ENCODE measurements at places on chromosomes 12 and 14.

DNA sequence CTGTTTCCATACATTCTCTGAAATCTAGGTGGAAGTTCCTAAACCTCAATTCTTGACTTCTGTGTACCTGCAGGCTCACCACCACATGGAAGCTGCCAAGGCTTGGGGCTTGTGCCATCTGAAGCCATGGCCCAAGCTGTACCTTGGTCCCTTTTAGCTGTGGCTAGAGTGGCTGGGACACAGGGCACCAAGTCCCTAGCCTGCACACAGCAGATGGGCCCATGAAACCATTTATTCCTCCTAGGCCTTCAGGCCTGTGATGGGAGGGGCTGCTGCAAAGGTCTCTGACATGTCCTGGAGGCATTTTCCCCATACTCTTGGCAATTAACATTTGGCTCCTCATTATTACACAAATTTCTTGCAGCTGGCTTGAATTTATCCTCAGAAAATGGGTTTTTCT is 40.0 kb upstream of the COCH start:
- DNase-seq = no peak

GRCh38 chr14:94354638-94355185 is 31.6 kb upstream of the SERPINA6 start:
- DNase-seq = no peak

DNA sequence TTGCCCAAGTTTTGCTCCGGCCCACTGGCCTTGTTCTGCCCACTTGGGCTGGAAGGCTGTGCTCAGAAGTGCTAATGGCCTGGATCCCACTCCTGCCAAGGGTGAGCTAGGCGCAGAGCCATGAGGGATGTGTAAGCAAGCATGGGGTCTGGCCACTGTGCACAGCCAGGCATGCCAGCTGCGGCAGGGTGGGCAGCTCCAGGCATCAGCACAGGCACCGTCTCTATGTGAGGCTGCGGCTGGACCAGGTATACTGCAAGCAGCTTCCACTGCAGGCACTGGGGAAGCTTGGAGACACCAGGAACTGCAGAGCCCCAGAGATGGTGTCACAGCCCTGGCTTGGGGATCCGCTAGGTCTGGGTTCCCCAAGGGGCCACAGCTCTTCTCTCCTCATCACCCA is 264.9 kb downstream of the LRIG3 start:
- no peak for DNase-seq

GRCh38 chr14:83707056-83707455 is 1822.9 kb upstream of the FLRT2 start:
- DNase-seq = peak; percentile 5

DNA sequence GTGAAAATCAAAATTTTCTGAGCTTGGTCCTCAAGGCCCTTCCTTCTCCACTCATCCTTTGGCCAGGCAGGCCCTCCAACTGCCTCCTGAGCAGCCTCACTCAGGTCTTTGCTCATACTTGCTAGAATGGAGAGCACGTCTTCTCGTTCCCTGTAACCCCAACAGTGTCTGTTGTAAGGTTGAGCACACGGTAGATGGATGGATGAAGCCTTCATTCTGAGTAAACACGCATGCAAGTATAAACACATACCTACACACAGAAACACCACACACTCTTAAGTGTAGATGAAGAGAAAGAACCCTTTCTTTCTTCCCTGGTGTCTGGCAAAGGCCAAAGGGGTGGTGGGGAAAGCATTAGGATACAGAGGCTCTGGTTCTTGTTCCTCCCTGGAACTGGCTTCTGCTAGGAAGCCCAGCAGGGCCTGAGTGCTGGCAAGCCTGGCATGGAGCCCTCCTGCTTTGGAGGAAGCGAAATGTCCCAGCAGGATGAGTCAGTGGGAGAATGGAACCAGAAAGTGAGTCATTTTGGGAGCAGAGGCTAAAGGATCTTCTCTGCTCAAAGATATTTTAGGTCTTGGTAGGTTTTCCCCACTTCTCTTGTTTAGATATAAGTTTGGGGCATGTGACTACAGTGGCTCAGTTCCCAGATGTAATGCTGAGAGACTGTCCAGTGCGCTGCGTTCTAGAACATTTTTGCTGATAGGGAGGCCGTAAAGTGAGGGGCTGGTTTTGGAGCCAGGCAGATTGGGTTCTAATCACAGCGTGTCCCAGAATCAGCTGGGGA is 127.4 kb downstream of the CACNA1C start:
- peak; percentile 83 for DNase-seq

DNA sequence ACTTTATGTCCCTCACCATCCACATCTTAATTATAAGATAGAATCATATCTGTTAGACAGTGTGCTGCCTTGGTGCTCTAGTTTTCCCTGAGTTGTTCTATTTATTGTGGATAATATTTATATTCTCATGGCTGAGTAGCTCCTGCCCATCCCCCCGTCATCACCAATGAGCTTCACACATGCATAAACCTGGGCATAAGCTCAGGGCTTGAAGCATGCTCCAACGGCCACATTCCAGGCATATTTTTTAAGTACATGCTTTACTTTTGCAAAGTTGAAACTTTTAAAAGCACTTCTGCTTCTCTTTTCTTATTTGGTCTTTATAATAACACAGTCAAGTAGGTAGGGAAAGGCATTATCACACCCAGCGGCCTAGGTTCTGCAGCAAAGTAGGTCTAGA is 3.4 kb upstream of the FBXO34 start:
- peak; percentile 55 for DNase-seq

GRCh38 chr12:95709152-95709551 is 81.4 kb downstream of the NTN4 start:
- no peak for DNase-seq

DNA sequence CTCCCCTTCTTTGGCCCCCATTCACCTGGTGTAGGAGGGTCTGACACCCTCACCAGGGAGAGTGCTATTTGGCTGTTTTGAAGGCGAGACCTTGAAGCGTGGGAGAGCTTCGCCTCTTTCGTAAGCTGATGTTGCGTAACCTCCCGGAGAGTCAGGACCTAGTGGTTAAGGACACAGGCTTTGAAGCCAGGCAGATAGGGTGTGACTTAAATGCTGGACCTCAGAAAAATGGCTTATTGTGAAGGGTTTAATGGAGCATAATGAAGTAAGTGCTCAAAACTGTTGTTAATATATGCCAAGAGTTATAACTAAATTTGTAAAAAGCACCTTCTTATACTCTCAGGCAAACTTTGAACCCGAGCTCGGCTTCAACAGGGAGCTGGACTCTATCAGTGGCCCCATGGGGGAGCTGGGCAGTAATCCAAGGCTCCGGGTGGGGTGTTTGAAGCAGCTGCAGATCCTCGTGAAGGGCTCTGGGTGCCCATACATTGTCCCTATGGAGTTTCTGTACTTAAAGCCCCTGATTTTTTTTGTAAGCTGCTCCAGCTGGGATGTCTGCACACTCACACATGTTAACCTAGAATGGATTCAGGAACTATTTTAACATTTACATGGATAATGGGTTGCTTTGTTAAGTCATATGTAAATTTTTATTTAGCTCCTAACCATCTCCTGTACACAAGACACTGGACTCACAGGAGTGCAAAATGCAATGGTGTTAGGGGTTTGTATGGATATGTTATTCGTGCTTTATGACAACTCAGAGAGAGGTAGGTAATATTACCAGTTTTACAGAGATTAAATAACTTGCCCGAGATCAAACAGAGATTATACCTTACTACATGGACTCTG is 26.0 kb downstream of the PPFIBP1 start:
- DNase-seq = peak; percentile 99

DNA sequence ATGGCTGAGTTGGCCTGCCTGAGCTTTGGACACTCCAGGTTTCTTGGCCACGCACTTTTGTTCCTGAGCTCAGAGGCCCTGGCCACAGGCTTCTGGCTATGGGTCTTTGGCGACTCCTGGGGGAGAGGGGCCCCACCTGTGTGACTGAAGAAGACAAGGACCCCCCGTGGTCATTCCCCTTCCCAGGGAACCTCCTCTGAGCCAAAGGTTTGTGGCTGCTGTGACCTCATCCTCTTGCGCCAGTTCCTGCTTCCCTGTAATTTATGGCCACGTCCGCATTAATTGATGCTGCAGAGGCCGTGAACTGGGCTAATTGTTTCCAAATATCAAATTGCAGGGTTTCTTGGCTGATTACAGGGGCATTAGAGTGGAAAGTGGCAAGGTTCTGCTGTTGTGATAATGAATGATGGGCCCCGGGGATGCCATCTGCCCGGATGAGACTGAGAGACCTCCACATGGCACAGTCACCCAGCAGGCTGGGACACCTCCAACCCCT is 27.6 kb upstream of the NOS1 start:
- no peak for DNase-seq

Data from choroid plexus epithelial cell (primary cell).